SW480 (cell line): ENCODE measurements at places on chromosomes 6 and 20.

DNA sequence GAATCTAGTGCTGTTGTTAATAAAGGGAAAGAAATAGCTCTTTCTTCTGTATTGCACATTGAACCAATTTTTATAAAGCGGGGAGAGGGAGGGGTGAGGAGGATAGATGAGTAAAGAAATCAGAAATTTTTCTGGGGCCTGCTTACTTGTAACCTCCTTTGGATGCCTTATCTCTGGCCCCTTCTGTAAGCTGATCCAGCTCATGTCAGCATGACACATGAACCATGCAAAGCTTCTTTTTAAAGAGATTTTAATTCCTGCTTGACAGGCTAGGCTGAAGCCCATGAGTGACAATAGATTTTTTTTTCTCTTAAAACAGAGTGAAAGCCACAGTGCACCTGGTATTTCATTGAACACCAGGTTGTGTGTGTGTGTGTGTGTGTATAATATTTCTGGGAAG lies 325.3 kb downstream of the PRL start:
- DNase-seq: no peak

DNA sequence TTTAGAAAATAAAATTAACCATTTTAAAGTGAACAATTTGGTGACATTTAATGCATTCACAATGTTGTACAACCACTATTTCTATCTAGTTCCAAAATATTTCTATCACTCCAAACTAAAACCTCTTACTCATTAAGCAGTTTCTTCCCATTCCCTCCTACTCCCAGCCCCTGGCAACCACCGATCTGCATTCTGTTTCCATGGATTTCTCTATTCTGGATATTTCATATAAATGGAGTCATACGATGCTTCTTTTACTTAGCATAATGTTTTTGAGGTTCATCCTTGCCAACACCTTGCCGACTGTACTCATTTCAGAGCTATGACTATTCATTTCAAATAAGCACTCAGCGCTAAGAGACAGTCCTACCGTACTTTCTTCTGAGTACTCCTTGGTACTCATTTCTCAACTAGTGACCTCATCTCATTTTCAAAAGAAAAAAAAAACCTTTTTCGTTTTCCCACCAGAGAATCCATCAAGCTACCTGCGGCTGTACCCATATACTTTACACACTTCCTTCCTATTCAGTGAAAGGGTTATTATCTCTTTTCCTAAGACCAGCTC lies 259.2 kb downstream of the UTRN start:
- DNase-seq: no peak

GRCh38 chr6:52663936-52664185 lies 7.1 kb upstream of the TMEM14A start:
- no peak for DNase-seq

DNA sequence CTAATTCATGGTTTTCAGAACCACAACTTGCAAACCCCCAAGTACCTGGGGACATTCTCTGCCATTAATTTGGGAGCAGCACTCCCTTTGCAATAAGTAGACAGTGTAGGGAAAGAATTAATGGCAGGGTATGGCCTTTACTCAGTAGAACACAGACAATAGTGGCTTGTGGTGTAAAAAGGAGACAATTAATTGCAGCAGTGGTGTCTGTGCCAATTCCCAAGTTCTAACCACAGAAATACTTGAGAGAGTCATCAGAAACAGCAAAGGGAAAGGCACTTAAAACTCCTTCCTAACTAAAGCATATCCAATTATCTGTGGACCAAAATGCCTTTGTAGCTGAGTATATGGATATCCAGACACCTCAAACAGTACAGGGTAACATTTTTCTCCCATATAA lies 257.6 kb upstream of the POU3F2 start:
- no peak for DNase-seq

GRCh38 chr6:16626650-16627049 lies 134.6 kb downstream of the ATXN1 start:
- DNase-seq: no peak

GRCh38 chr6:164749221-164750064 lies 560.0 kb downstream of the C6orf118 start:
- DNase-seq: no peak
